ENCODE measurements at places on chromosomes 3 and 15. TPM values are rescaled to one million over a fixed set of nuclear protein-coding genes. Genes with fewer than 3 reads are reported as not detected.

RPL15 gene
- total RNA-seq = 1,569 TPM

LNP1 gene
- 1.4 TPM for total RNA-seq

SETMAR gene
- 10.2 TPM for total RNA-seq

KBTBD12 gene
- not detected for total RNA-seq

GRCh38 chr3:192494174-192494573 lies 233.2 kb downstream of the FGF12 start:
- no peak for DNase-seq
- H3K4me3 ChIP-seq = no peak overlapping the region
- H3K27me3 ChIP-seq = peaks cover 3% of the 10 kb centered on the region
- H3K27ac ChIP-seq = no peak overlapping the region
- H3K4me1 ChIP-seq = no peaks in the 10 kb centered on the region

DNA sequence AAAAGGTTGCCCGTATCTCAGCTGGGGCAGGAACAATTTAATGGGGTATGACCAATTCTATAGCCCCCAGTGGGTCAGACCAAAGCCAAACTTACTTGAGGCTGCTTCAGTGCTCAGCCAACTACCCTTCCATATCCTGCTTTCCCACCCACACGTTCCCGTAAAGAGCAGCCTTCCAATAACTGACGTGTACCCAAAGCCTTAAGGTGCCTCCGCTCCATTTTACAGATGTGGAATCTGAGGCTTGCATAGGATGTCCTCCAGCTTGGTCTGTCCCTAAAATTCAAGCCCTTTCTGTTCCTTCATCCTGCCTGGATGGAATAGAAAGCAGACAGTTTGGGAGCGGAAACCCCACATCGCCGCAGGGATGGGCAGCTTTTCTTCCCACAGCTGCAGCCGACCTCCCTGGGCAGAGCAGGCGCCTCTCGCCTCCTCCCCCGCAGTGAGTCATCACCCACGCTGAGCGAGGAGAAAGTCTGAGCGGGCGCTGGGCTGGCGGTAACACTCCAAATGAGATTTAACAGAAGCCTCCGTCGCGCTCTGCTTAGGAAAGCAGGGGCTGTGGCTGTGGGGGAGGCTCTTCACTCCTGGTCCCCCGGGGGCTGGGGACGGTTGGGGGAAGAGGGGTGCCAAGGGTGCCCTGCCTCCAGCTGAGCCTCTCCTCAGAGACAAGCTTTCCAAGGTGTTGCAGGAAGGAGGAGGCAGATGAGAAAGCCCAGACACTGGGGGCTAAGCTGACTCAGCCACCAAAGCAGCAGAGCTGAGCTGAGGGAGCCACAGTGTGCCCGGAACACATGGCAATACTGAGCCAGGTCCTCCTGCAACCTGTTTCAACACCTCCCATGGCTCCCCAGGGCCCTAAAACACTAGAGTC lies 57.8 kb upstream of the HRH1 start:
- H3K4me3 ChIP-seq = peak overlapping the region; percentile 38
- peaks cover 10% of the 10 kb centered on the region for H3K4me1 ChIP-seq
- peak; percentile 63 for DNase-seq
- H3K27ac ChIP-seq = no peak overlapping the region
- H3K27me3 ChIP-seq = peaks cover 13% of the 10 kb centered on the region

- H3K27me3 ChIP-seq = peaks cover 27% of the 10 kb centered on the region
- no peaks in the 10 kb centered on the region for H3K4me1 ChIP-seq
- H3K36me3 ChIP-seq = no peaks in the 10 kb centered on the region
- H3K27ac ChIP-seq = no peak overlapping the region
- no peak for DNase-seq
These were observed 104.5 kb downstream of the TFG start for GRCh38 chr3:100813828-100814227.

DNA sequence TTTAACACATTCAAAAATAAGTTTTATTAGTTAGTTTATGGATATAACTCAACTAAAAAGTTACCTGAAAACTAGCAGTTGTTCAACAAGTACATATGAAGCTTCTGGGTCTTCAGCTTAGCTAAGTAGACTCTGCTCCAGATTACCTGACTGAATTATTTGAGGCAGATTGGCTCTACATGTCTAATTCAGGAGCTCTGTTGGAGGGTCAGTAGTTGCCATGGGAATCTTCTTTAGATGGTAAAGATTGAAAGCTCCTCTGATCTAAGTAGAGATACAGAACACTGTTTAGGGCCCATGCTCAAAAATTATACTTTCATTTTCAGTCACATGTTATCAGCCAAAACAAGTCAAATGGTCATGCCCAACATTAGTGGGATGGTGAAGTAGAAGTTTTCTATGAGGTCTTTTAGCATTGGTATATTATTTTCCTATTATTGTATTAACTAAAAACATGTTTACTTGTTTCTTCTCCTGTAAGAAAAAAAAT lies 1476.9 kb downstream of the OTOL1 start:
- no peaks in the 10 kb centered on the region for H3K36me3 ChIP-seq
- H3K4me1 ChIP-seq = no peaks in the 10 kb centered on the region
- H3K27me3 ChIP-seq = no peaks in the 10 kb centered on the region
- no peak overlapping the region for H3K27ac ChIP-seq
- no peak for DNase-seq

GRCh38 chr3:196339044-196339443 lies 856 bp upstream of the TM4SF19 start:
- H3K4me3 ChIP-seq = no peak overlapping the region
- no peaks in the 10 kb centered on the region for H3K36me3 ChIP-seq
- no peaks in the 10 kb centered on the region for H3K4me1 ChIP-seq
- no peak overlapping the region for H3K27ac ChIP-seq
- DNase-seq = no peak

- DNase-seq = no peak
- no peaks in the 10 kb centered on the region for H3K36me3 ChIP-seq
- peaks cover 5% of the 10 kb centered on the region for H3K27me3 ChIP-seq
- H3K27ac ChIP-seq = no peak overlapping the region
- peaks cover 13% of the 10 kb centered on the region for H3K4me1 ChIP-seq
These were observed 65.4 kb downstream of the SSR3 start for GRCh38 chr3:156489462-156489911.
